ENCODE measurements at places on chromosomes 5 and 9.

DNA sequence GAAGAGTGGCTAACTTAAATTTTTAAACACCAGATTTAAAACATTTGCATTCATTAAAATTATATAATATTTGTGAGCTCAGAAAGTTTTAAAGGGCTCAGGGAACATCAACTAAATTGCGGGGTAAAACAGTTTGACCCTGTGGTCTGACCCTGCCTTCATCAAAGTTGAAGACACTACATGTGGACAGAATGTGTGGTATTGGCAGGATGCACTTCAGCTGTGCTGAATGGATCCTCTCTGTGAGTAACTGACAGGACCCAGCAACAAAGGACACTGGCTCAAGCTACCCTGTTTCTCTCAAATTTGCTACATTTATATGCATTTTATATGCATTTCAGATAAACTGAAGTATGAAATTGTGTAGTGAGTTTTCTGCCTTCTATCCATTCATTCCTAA, 288.5 kb downstream of the ZNF608 start:
- no peak for DNase-seq

DNA sequence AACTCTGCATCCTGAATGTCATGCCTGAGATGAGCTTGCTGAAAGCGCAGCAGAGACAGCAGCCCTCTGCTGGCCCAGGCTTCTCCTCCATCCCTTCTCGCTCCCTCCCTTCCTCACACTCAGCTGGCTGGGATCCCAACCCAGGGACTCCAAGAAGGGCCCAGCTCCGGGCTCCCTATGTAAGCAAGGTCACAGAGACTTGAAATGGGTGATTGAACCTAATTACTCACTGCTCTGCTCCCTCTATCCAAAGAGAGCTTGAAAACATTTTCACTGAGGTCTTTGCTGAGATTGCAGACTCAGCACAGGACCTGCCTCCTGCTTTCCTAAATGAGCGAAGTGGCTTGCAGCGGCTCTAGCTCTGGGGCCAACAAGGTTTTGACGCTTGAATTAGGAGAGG, 42.8 kb downstream of the RAPGEF1 start:
- DNase-seq, result no peak

GRCh38 chr5:65102976-65103711, 334.4 kb downstream of the CWC27 start:
- peak; percentile 78 for DNase-seq

GRCh38 chr9:74662674-74663073, 165.5 kb downstream of the RORB start:
- no peak for DNase-seq

- DNase-seq, result no peak
Observed at GRCh38 chr9:16960084-16960483, 89.6 kb upstream of the BNC2 start.

GRCh38 chr5:53936481-53937352, 373.7 kb downstream of the ARL15 start:
- no peak for DNase-seq

DNA sequence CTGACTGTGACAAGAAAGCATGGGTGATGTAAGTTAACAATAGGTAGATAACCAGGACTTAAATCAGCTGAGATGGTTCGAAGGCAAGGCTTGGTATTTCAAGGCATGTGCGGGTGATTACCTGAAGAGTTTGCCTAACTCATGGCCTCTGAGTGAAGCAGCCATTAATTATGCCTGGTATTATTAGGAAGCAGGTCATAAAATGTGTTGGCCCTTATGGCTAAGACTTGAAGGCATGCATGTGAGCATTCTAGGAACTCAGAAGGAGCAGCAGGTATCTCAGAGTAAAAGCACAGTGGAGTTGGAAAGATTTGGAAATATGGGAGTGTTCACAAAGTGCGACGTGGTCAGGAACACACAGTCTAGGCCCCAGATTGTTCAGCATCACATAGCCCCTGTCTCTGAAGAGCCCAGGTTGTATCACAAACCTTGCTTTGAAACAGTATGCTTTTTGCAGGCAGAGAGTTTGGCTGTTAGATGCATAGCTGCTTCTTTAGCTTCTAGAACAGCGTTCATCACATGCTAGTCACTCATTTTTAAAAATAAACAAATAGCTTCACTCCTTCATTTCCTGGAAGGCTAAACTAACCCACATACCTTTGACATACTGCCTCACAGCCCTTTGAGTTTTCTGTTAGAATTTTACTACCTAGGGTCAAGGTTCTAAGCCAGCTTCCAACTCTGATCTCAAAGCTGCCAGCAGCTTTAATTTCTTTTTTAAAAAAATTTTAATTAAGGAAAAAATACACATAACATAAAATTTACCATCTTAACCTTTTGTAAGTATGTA, 2.1 kb downstream of the HEXB start:
- no peak for DNase-seq

- no peak for DNase-seq
Observed at GRCh38 chr5:2715856-2716255, 35.6 kb downstream of the IRX2 start.

DNA sequence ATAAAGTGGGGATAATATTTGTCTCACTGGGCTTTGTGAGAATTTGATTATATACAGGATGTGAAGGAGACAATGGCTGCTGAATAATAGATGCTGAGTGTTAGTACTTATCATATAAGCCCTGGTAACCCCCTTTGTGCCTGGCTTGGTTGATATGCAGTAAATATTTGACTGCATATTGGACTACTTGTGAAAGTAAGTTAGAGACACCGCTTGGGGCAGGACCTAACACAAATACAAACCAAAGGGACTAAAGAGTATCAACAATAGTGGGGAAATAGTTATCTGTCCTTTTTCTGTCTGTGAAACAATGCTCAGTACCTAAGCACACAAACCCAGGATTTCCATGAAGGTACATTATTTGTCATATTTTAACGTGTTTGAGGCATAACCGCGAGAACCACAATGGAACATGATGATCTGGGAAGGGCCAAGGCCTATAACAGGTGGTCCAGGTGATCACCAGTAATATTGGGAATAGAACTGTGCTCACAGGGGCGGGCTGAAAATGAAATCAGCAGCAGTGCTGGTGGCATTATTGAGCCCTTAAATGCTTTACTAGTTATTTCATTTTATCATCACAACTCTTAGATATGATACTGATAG, 138.2 kb upstream of the SMARCA2 start:
- no peak for DNase-seq

DNA sequence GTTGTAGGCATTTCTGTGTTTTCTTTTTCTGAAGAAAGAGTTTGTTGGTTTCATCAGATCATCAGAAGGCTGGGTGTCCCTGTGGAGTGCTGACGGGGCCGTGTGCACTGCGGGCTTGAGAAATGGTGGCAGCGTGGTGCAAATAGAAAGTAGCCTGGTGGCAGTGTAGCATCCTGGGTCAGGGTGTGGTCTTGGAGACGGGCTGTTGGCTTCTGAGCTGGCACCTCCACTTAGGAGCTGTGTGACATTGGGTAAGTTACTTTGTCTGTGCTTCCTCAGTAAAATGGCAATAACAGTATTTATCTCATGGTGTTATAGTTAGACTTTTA, 10.0 kb upstream of the NDST1 start:
- DNase-seq, result no peak

DNA sequence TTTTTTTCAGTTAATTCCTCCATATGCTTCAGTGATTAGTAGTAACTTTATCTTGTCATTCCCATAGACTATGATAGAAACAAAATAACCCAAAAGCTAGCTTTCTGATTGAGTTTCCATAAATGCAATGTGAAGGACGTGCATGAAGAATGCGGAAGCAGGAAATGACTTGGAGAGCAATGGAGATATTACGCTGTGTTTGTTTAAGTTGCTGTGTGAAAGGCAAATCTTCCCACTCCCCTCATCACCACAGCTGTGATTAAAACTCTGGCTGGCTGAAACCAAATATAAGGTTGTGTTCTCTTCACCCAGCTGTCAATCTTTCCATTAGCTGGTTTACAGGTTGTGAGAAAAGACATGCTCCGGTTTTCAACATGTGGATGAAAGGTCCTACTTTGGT, 83.9 kb downstream of the NR2F1-AS1 start:
- no peak for DNase-seq

- DNase-seq, result no peak
Observed at GRCh38 chr9:103037508-103038477, 42.7 kb downstream of the CYLC2 start.

GRCh38 chr5:159826351-159827214, 89.7 kb upstream of the ADRA1B start:
- DNase-seq, result no peak

GRCh38 chr9:10274988-10275387, 337.8 kb downstream of the PTPRD start:
- peak; percentile 3 for DNase-seq

DNA sequence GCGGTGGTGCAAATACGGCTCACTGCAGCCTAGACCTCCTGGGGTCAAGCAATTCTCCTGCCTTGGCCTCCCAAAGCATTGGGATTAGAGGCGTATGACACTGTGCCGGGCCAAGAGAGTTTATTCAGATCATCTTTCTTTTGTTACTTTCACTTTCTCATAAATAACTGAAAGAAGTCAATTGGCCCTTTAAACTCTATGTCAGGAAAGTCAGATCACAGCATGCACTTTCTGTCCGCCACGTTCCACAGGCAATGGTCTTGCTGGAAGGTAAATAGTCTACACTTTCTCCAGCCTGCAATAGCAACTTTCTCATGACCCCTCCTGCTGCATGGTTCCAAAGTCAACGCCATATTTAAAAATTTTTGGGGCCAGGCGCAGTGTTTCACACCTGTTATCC, 6.5 kb upstream of the ARRDC1 start:
- no peak for DNase-seq

- DNase-seq, result no peak
Observed at GRCh38 chr9:114729706-114730105, 47.7 kb upstream of the TEX48 start.

DNA sequence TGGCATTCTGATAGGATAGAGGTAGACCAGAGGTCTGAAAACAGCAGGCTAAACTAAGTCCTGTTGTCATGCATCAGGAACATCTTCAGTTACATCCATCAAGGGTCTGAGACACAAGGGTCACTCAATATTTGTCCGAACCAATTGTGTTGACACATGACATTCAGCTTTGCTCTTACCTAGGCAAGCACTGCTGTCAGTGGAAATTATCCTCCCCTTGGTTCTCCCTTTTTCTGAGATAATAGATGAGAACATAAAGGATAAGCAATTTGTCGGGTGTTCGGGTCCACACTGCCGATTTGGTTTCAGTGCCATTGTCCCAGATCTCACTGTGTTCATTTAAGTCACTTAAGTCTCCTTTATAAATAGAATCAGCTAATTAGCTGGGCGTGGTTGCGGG, 148.3 kb upstream of the MSX2 start:
- DNase-seq, result no peak

DNA sequence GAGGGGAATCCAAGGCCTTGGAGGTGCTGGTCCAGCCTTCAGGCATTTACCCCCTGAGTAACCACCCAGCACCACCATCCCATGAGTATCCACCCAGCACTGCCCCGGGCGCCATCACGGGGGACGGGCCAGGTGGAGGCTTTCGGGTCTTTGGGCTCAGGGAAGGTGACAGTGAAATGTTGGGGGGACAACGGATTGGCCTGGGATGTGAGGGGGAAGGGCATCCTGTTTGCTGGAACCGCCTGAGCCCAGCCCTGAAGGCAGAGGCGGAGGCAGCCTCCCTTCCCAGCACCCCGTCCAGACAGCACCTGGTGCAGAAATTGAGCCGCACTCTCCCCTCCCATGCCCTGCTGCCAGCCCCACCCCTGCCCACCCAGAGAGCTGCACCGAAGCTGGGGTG, 17.0 kb downstream of the ASS1 start:
- peak; percentile 93 for DNase-seq

DNA sequence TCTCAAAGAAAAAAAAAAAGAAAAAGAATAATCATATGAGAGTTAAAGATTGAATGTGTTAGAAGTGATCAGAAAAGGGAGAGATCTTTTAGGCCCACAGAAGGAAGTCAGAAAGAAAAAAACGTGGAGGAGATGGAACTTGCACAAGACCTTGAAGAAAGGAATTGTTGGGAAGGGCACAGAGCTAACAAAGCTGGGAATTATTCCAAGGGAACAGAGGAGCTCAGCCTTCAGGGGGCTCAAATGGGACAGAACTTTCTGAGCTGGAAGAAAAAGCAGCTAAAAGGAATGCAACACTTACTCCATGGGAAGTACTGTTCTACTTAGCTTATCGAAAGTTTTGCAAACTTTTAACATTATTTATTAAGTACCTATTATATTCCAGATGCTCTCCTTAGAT, 153.4 kb upstream of the ADRA1B start:
- DNase-seq, result no peak

DNA sequence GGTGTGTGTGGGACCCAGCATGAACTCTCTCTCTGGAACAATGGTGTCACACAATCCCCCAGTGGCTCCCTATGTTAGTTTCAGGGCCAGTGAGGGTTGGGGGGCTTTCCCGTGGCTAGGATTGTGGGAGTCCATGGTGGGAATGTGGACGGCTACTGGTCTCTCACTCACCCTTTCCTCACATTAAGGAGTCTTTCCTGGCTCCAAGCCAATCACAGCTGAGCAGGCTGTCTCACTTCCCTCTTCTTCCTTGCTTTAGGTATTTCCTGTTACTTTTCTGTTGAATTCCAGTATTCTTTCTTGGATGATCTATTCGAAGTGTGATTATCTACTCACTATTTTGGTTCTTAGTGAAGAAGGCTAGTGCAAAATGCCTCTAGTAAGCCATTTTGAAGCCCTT, 324.4 kb upstream of the MPDZ start:
- no peak for DNase-seq

DNA sequence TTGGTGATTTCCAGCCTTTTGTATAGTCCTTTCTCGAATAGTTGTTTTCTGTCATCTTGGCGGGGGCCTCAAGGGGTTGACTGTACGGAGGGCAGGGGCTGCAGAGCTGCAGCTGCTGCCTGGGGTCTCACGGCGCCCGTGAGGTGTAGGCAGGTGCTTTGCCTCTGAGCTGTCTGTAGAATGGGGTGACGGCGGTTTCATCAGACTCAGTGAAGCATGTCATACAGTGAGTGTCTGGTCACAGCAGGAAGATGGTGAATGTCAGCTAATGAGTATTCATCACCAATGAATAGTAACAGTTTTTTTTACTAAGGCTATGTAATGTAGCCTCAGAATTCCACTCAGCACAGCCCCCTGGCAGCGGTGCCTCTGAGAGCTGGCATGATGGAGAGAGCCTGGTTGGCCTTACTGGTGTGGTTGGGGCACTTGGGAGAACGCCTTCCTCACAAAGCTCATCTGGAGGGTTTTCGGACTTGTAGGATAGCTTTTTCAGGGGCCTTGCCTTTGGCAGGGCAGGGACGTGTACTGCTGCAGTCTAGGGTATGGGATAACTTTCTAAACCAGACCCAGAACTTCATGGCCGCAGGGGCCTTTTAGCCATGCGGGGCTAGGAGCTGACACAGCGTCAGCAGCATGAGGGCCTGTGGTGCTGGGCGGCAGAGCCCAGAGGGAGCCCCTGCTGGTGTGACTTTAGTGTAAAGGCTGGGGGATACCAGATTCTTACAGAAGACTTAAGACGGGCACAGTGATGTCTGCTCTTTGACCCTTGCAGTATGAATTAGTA, 15.0 kb downstream of the TENT4A start:
- peak; percentile 90 for DNase-seq

All from NCI-H524 (cell line).